ENCODE measurements at places on chromosomes 16 and 17.

- peaks cover 15% of the 10 kb centered on the region for H3K27me3 ChIP-seq
- peak overlapping the region; percentile 73 for H3K4me3 ChIP-seq
- no peaks in the 10 kb centered on the region for H3K36me3 ChIP-seq
- DNase-seq, result peak; percentile 95
- no peaks in the 10 kb centered on the region for H3K4me1 ChIP-seq
Measured at GRCh38 chr16:1929105-1929504, 10.9 kb upstream of the HS3ST6 start.

DNA sequence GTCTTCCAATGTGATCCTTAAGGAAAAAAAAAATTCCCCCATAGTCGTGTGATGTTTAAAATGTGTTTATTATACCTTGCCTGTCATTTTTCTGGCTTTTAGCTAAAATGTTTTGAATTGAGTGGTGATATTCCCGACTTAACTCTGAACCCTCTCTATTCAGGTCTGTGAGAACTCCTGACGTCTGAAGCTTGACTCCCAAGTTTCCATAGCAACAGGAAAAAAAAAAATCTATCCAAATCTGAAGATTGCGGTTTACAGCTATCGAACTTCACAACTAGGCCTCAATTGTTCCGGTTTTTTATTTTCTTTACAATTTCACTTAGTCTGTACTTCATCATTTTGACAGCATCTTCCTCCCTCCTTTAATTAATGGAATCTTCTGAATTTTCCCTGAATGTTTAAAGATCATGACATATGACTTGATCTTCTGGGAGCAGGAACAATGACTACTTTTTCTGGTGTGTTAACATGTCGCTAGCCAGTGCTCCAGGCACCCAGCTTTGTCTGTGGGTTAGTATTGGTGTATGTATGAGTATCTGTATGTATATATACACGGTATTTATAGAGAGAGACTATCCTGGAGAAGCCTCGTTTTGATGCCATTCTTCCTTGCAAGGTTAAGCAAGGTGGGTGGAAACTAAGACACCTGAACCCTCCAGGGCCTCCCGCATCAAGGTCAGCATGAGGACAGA is 12.8 kb upstream of the HSBP1 start:
- DNase-seq, result no peak
- no peak overlapping the region for H3K27ac ChIP-seq
- H3K4me1 ChIP-seq, result no peaks in the 10 kb centered on the region
- H3K27me3 ChIP-seq, result no peaks in the 10 kb centered on the region
- H3K36me3 ChIP-seq, result no peaks in the 10 kb centered on the region

- H3K4me1 ChIP-seq, result no peaks in the 10 kb centered on the region
- no peak overlapping the region for H3K27ac ChIP-seq
- H3K27me3 ChIP-seq, result peaks cover 36% of the 10 kb centered on the region
- DNase-seq, result no peak
- no peaks in the 10 kb centered on the region for H3K36me3 ChIP-seq
- H3K4me3 ChIP-seq, result no peak overlapping the region
Measured at GRCh38 chr17:46883871-46884520, 32.6 kb downstream of the WNT9B start.

- no peak overlapping the region for H3K27ac ChIP-seq
- H3K4me1 ChIP-seq, result peaks cover 10% of the 10 kb centered on the region
- no peak overlapping the region for H3K4me3 ChIP-seq
Measured at GRCh38 chr17:32910769-32911168, 17.2 kb upstream of the TMEM98 start.

DNA sequence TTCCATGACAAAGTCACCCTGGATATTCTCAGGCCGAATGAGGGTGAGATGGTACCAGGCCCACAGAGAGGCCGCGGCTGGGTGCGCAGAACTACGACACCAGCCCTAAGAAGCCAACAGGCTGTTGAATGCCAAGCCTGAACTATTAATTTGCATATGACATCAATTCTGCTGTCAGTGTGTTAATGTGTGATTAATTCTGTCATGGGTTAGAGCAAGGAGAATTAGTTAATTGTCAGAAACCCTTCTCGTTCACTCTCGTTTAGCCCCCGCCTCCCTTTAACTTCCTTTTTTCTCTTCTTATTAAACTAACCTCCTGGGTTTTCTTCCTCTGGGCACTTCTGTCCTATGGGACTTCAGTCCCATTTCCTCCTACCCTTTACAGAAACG is 123.4 kb downstream of the ZFHX3 start:
- H3K4me1 ChIP-seq, result peaks cover 6% of the 10 kb centered on the region
- H3K36me3 ChIP-seq, result no peaks in the 10 kb centered on the region
- no peak overlapping the region for H3K27ac ChIP-seq
- DNase-seq, result no peak
- H3K4me3 ChIP-seq, result no peak overlapping the region

- no peak overlapping the region for H3K27ac ChIP-seq
- peaks cover 3% of the 10 kb centered on the region for H3K4me1 ChIP-seq
- H3K36me3 ChIP-seq, result no peaks in the 10 kb centered on the region
- no peak overlapping the region for H3K4me3 ChIP-seq
- H3K27me3 ChIP-seq, result peaks cover 51% of the 10 kb centered on the region
- DNase-seq, result peak; percentile 59
Measured at GRCh38 chr17:39097150-39097519, 54.3 kb downstream of the PLXDC1 start.

DNA sequence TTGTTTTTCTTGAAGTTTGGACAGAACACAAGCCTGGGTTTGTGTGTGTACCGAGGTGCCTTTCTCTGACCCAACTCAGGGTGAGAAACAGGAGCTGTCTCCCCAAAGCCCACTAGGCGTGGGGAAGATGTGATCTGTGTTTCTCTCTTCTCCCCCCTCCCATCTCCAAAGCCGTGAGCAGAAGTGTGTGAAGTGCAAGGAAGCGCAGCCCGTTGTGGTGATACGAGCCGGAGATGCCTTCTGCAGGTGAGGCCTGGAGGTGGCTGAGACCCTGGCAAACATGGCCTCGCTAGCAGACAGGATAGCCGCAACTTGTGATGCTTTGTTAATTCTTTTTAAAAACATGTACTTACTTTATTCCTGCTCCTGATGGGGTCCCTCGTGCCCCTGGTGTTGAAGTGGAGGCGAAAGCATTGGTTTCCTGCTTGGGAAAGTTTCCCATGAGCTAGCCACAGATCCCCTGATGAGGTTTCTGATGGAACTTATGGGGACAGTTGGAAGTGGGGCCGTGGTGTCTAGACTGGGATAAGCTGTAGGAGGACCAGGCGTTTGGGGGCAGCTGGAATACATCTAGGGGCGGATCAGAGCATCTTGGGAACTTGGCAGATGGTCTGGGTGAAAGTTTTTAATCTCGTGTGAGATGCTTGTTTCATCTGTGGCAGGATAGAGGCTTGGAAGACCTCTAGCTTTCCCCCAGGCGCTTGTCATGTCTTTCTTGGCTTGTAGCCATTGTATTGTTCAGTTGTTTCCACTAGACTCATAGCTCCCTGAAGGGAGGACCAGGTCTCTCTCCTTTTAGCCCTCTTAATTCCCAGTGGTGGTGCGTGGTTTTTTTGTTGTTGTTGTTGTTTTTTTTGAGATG is 893 bp downstream of the CTU2 start:
- peak overlapping the region; percentile 73 for H3K27ac ChIP-seq
- peaks cover 6% of the 10 kb centered on the region for H3K36me3 ChIP-seq
- H3K4me3 ChIP-seq, result peak overlapping the region; percentile 97
- peak; percentile 91 for DNase-seq
- H3K27me3 ChIP-seq, result no peaks in the 10 kb centered on the region

GRCh38 chr17:4485676-4486646 is 12.7 kb upstream of the SPNS2 start:
- no peaks in the 10 kb centered on the region for H3K4me1 ChIP-seq
- H3K36me3 ChIP-seq, result no peaks in the 10 kb centered on the region
- no peak overlapping the region for H3K27ac ChIP-seq
- peak; percentile 58 for DNase-seq
- no peaks in the 10 kb centered on the region for H3K27me3 ChIP-seq
- H3K4me3 ChIP-seq, result no peak overlapping the region

DNA sequence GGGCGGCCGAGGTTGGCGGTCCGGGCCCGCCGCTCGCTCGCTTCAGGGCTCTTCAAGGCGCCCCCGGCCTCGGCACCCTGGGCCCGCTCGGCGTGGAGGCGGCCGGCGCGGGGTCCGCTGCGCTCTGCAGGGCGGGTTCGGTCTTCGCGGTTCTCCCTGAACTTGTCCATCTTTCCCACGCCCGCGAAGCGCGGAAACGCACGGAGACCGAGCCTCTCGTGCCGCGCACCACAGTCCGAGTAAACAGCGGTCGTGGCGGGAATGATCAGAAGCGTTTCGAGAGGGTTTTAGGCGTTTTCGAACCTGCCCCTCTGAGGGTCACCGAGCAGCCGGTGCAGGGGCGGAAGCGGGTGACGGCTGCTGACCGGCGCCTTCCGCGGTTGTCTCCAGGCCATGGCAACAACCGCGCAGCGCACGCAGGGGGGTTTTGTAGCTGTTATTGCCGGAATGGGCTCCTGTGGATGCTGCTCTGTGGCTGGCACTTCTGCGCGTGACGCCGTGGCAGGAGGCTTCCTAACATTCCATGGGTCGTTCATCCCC is 414 bp downstream of the NARF start:
- DNase-seq, result peak; percentile 91
- peak overlapping the region; percentile 60 for H3K27ac ChIP-seq
- H3K4me1 ChIP-seq, result peaks cover 12% of the 10 kb centered on the region
- peak overlapping the region; percentile 83 for H3K4me3 ChIP-seq

GRCh38 chr17:81394921-81395599 is at the start of gene BAHCC1:
Gene BAHCC1 (plus strand): TSS chr17:81395457. CDS start chr17:81399740, 4,283 bp downstream.
- H3K4me3 ChIP-seq, result peak within 1 kb of the TSS; percentile 84
- peak; percentile 100 for DNase-seq
- no peaks in the 10 kb centered on the region for H3K27me3 ChIP-seq
- H3K36me3 ChIP-seq, result no peaks in the 10 kb centered on the region
- peak within 1 kb of the TSS; percentile 86 for H3K27ac ChIP-seq

GRCh38 chr16:68643227-68643626 is 1.9 kb upstream of the CDH3 start:
- peaks cover 54% of the 10 kb centered on the region for H3K27me3 ChIP-seq
- no peaks in the 10 kb centered on the region for H3K36me3 ChIP-seq
- H3K4me3 ChIP-seq, result no peak overlapping the region
- H3K27ac ChIP-seq, result no peak overlapping the region
- peaks cover 8% of the 10 kb centered on the region for H3K4me1 ChIP-seq
- DNase-seq, result no peak

GRCh38 chr17:420479-421175 is 68.0 kb upstream of the RPH3AL start:
- H3K4me1 ChIP-seq, result no peaks in the 10 kb centered on the region
- no peak for DNase-seq
- no peaks in the 10 kb centered on the region for H3K36me3 ChIP-seq
- no peak overlapping the region for H3K4me3 ChIP-seq

DNA sequence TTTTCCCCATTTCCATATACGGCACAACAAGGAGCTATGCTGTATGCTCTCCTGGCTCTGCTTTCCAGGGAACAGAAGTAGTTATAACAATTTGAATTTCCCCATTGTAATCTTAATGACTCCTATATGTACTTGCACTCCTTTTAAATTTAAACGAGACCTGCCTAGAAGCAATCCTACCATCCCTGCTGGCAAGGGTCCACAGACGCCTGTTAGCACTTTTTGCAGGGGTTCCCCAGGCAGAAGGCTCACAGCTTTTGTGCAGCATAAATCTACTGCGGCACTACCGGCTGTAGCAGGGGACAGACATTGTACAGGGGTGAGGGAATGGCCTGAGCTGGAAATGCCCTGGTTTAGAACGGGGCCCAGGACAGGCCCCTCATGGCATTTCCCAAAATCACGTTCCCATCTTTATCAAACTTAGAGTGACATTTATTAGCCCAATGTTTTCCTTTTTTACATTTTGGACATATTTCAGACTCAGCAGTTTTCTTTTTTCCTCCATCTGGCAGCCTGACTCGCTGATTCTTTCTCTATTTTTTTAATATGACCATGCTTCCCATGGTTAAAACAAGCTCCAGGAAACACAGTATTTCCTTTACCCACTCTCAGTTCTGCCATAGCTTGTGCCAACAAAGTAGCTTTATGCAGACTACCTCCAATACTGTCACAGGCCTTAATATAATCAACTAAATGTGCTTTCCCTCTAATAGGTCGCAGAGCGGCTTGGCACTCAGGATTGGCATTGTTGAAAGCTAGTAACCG is 35.4 kb upstream of the USP22 start:
- H3K4me1 ChIP-seq, result no peaks in the 10 kb centered on the region
- DNase-seq, result no peak
- H3K27ac ChIP-seq, result no peak overlapping the region

DNA sequence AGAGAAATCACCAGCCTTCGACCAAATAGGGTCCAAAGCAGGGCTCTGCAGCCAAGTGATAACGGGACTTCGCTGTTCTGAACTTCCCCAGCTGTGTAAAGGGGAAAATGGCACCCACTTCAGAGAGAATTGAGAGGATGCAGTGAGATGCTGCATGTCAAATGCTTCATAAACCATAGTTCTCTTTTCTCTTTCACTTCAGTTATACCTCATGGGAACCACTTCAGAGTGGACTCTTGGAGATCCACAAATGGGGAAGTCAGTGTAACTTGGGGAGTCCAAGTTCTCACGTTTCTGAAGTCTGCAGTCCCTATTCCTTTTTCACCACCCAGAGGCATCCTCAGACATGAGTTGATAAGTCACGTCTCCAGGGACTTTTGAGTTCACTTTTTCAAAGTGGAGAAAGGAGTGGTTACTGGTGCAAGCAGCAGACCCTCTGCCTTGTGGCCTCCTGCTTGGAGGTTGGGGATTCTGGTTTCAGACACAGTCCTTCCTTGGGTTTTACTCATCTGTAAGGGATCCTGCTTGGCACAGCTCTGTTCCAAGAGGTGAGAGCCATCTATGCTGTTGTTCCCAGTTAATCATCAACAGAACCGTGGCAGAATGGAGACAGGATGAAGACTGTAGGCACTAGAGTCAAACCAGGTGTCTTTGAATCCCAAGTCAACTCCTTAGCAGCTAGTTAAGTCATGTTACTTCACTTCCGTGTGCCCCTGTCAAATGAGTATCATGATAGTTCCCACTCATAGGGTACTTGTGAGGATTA is 123.4 kb upstream of the NOL11 start:
- H3K36me3 ChIP-seq, result no peaks in the 10 kb centered on the region
- no peaks in the 10 kb centered on the region for H3K27me3 ChIP-seq
- H3K27ac ChIP-seq, result no peak overlapping the region
- DNase-seq, result no peak
- H3K4me3 ChIP-seq, result no peak overlapping the region
- no peaks in the 10 kb centered on the region for H3K4me1 ChIP-seq

GRCh38 chr16:24520983-24521382 is 18.4 kb upstream of the RBBP6 start:
- H3K27me3 ChIP-seq, result peaks cover 11% of the 10 kb centered on the region
- no peak overlapping the region for H3K4me3 ChIP-seq
- no peak for DNase-seq
- H3K36me3 ChIP-seq, result no peaks in the 10 kb centered on the region
- no peak overlapping the region for H3K27ac ChIP-seq

- no peak overlapping the region for H3K4me3 ChIP-seq
- peaks cover 31% of the 10 kb centered on the region for H3K4me1 ChIP-seq
- DNase-seq, result peak; percentile 36
- H3K27ac ChIP-seq, result no peak overlapping the region
- H3K36me3 ChIP-seq, result no peaks in the 10 kb centered on the region
Measured at GRCh38 chr17:27242951-27243350, 51.0 kb upstream of the WSB1 start.

Data from osteoblast (primary cell).